ENCODE measurements at places on chromosomes 12 and 14.

GRCh38 chr12:5376591-5377207 lies 55.2 kb upstream of the NTF3 start:
- DNase-seq, result no peak

GRCh38 chr12:106747973-106748436 lies 26.5 kb upstream of the RIC8B start:
- DNase-seq, result no peak

GRCh38 chr14:77103951-77104350 lies 5.9 kb downstream of the CIPC start:
- no peak for DNase-seq

DNA sequence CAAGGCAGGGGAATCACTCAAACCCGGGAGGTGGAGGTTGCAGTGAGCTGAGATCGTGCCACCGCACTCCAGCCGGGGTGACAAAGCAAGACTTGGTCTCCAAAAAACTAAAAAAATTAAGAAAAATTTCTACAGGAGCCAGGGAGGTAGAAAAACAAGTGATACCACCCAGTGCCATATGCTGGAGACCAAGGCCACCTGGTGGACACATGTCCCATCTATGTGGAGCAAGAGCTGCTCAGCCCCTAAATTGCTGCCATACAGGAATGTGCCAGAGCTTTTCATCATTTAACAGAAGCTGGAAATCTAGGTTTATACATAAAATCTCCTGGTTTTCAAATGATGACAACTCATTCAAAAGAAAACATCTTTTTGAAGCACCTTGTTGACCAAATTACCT lies 61.4 kb upstream of the ELK3 start:
- no peak for DNase-seq

- no peak for DNase-seq
Measured at GRCh38 chr12:87246726-87247125, 782.5 kb downstream of the C12orf50 start.

DNA sequence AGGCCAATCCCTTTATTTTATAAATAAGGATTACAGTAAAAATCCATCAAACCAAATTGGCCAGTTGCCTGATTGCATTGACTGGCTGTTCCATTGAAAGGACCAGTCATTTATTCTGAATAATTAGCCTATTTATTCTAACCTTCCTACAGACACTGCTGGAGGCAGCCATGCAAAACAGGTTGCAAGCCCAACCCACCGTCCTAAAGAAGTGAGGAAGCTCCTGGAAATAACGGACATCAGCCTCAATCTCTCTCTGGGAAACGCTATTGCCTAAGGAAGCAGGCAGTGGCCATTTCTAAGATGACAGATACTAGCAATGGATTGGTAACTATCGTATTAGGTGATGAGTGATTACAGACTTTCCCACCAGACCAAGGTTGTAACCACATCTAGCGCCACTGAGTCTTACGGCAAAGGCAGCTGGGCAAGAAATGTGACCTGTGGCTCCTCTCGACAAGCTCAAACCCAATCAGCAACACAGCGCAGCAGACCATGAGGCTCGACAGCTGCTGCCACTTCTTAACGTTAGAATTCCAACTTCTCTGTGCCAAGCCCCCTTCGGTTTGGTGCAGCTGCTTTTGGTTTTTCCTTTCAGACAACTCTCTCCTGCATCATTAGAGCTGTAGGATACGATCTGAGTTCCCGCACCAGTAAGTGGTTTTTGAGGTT lies 134.2 kb downstream of the KCNK10 start:
- no peak for DNase-seq

DNA sequence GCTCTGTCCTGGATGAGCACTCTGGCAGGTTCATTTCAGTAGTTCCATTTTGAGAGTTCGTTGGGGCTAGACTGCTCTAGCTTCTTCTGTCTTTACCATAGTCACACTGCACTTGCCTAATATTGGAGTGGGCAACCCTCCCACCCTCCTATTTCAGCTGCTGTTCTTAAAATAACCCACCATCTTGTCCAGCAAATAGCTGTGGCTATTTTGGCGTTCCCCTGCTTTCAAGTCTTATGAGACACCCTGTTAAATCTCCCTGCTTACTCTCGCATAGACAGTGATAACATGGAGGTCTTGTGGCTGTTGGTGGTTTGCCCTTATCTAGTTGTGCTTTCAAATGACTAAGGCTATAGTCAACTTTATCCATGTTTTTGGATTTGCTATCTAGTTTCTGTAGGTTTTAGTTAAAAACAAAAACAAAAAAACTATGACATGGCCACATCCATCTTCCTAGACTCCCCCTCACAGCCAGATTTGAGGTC lies 65.5 kb downstream of the LRP6 start:
- DNase-seq, result no peak

DNA sequence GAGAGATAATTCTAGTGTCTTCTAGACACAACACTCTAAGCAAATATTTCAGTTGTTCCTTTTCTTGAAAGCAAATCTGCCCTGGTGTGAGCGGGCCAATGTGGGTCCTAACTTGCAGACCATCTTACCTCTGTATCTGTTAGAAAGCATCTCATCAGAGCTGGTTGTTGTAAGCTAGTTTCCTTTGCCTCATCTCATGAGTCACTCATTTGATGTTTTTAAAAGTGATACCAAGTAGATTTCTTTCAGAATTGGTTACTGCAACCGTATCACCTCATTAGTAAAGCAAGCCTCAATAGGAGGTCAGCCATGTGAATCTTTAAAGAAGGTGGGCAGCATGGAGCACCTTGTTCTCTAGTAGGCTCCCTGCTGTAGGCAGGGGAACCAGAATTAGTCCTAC lies 78.6 kb downstream of the DAAM1 start:
- DNase-seq, result no peak

GRCh38 chr12:597926-598568 lies 65.2 kb downstream of the NINJ2 start:
- no peak for DNase-seq

GRCh38 chr14:39265806-39266524 lies 32.2 kb downstream of the MIA2 start:
- no peak for DNase-seq

DNA sequence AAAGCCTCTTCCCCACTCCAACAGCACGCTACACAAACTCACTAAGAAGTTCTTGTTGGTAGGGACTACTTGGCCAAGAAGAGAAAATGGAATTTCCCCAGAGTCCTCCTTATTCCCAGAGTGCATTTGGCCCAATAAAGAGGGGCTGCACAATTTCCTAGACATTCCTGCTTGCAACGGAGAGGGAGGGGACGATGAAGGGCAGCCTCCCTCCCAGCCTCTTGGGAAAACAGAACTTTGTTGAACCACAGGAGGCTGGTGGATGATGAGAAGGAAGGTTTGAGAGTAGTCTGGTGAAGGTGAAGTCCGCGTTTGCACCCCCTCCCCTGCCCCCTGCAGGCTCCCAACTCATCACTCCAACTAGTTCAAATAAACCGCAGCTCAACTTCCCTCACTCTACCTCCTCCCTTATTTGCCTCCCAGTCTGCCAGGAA lies 19.1 kb upstream of the TBX3 start:
- DNase-seq, result no peak

DNA sequence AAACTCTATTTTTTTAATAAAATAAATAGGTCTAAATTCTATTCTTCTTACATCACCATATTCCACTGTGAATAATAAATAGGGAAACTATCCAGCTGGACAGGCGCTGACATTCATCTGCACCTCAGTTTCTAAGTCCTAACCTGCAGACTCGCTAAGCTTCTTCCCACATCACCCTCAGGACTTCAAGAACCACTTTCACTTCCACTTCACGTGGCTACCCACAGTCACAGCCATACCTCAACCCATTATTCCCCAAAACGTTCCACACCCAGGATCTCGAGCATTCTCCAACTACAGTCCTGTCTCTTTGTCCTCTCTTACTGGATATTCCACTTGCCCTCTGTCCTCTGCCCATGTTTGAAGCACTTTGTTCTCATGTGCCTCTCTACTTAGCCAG lies 71.1 kb downstream of the C2CD5 start:
- DNase-seq, result no peak

- no peak for DNase-seq
Measured at GRCh38 chr12:5643266-5643665, 211.4 kb downstream of the NTF3 start.

DNA sequence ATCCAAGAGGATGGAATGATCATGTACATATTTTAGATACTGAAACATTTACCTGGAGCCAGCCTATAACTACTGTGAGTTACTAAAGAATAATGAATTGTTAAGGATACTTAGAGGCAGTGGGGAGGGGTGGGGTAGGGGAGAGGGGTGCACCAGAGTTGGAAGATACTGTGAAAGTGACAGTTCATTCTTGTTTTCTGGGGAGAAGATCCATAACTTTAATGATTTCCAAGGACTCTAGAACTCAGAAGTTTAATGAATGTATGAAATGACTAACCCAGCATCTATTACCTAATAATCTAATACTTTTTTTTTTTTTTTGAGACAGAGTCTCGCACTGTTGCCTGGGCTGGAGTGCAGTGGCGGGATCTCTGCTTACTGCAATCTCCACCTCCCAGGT lies 10.5 kb downstream of the KLHDC2 start:
- no peak for DNase-seq
